ENCODE measurements at places on chromosomes 5 and 9.

- peak; percentile 67 for ATAC-seq
Observed at GRCh38 chr5:157476702-157477408, 16.8 kb downstream of the NIPAL4 start.

- ATAC-seq = no peak
Observed at GRCh38 chr5:6755519-6755918, 42.3 kb downstream of the TENT4A start.

DNA sequence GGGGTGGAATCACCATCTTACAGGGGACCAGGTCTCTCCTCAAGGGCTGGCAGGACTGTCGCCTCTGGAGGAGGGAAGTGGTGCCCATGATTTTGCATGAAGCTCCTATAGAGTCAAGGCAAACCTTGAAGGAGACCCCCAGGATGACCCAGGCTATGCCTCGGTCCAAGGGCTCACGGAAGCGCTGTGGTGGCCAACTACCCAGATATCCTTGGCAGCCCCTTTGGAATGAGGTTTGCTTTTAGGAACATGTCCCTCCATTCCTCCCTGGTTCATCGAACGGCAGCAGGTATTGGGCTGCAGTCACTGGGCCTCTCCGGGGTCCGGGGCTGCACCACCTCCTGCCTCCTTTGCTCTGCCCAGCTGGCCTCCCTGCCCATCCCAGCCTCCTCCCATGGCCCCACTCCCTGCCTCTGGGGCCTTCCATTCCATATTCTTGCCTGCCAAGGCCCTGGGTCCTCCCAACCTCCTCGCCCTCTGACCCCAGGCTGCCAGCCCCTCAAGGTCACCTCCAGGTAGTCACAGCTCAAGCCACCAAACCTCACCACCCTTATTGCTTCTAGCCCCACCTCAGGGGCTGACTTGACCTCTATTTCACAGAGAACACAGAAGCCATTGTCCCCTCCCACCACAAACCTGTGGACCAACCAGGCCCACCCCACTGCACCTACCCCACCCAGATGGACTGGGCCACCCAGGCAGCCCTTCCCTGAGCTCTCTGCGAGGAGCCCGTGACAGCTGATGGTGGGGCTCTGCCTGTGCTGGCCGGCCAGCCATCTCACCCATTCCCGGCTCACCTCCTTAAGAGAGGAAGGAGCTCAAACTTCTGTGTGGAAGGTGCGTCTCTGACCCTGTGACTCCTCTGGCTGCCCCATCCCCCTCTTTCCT lies 3.6 kb upstream of the IL3 start:
- no peak for ATAC-seq

- ATAC-seq = no peak
Observed at GRCh38 chr5:14915291-14915952, 43.8 kb upstream of the ANKH start.

- ATAC-seq = no peak
Observed at GRCh38 chr9:14547245-14548060, 145.8 kb downstream of the ZDHHC21 start.
